ENCODE measurements at places on chromosomes 2 and 18. TPM values are rescaled to one million over a fixed set of nuclear protein-coding genes. Genes with fewer than 3 reads are reported as not detected.

Gene CD8A
- total RNA-seq: not detected

Gene PPP1R1C
- not detected for total RNA-seq

Gene UGT1A1
- total RNA-seq: not detected

Gene HOXD13
- total RNA-seq: not detected

Gene ASXL3
- total RNA-seq: 0.22 TPM

Gene ZNF804A
- total RNA-seq: not detected

Gene CMPK2
- 0.65 TPM for total RNA-seq

Gene DTNA
- total RNA-seq: 0.44 TPM

Gene HOXD12
- not detected for total RNA-seq

Gene SPIRE1
- 14.2 TPM for total RNA-seq

Gene IL1F10
- not detected for total RNA-seq

Gene CD207
- under 0.01 TPM for total RNA-seq

Gene KRTCAP3
- not detected for total RNA-seq

Gene RUFY4
- total RNA-seq: not detected

Gene CFAP221
- not detected for total RNA-seq

Gene RESP18
- total RNA-seq: not detected

Gene SLC20A1
- 20.0 TPM for total RNA-seq

Gene IL1R1
- 52.6 TPM for total RNA-seq

Gene C2orf72
- 2.0 TPM for total RNA-seq

Gene MEX3C
- 25.1 TPM for total RNA-seq

Gene NPAS2
- 11.7 TPM for total RNA-seq

Gene CNTNAP5
- not detected for total RNA-seq

Gene SIGLEC15
- under 0.01 TPM for total RNA-seq

Gene SOX11
- not detected for total RNA-seq

Gene CDH2
- total RNA-seq: 2.2 TPM

Gene ALPG
- total RNA-seq: not detected

Gene CTNNA2
- not detected for total RNA-seq

Gene DYNAP
- total RNA-seq: not detected

Gene TDRD15
- not detected for total RNA-seq

Gene KATNAL2
- total RNA-seq: 0.40 TPM

Gene VIT
- 0.22 TPM for total RNA-seq

Gene PPM1B
- total RNA-seq: 14.6 TPM

All from lung microvascular endothelial cell (primary cell).